ENCODE measurements at places on chromosomes 1 and 21. TPM values are rescaled to one million over a fixed set of nuclear protein-coding genes. Genes with fewer than 3 reads are reported as not detected.

REN gene
- not detected for total RNA-seq

SERPINC1 gene
- not detected for total RNA-seq

COL8A2 gene
- total RNA-seq, result 21.4 TPM

PRAMEF4 gene
- not detected for total RNA-seq

OR10Z1 gene
- not detected for total RNA-seq

PGD gene
- total RNA-seq, result 138 TPM

CAPN8 gene
- not detected for total RNA-seq

MFAP2 gene
- total RNA-seq, result 118 TPM

LRRIQ3 gene
- total RNA-seq, result 1.9 TPM

DENND2D gene
- total RNA-seq, result 2.6 TPM

C8B gene
- total RNA-seq, result not detected

AMY1C gene
- not detected for total RNA-seq

PTPRC gene
- not detected for total RNA-seq

WNT3A gene
- not detected for total RNA-seq

RPRD2 gene
- total RNA-seq, result 9.0 TPM

MTARC2 gene
- total RNA-seq, result 3.2 TPM

FGR gene
- total RNA-seq, result not detected

Measured in pericardium fibroblast (primary cell).